ENCODE measurements at places on chromosomes 1 and 21. TPM values are rescaled to one million over a fixed set of nuclear protein-coding genes. Genes with fewer than 3 reads are reported as not detected.

Gene COL24A1
- 3.7 TPM for total RNA-seq

Gene EPRS1
- 88.2 TPM for total RNA-seq

Gene FABP3
- 201 TPM for total RNA-seq

Gene TTC24
- total RNA-seq = not detected

Gene ZBTB8A
- total RNA-seq = 10.4 TPM

Gene RGS4
- 3.7 TPM for total RNA-seq

Gene C1QB
- 18.3 TPM for total RNA-seq

Gene DISP1
- 7.3 TPM for total RNA-seq

Gene FCRL1
- total RNA-seq = under 0.01 TPM

Gene CSMD2
- total RNA-seq = 0.52 TPM

Gene DENND2D
- 3.7 TPM for total RNA-seq

Gene IVL
- total RNA-seq = not detected

Gene ZNF695
- 0.52 TPM for total RNA-seq

Gene STUM
- total RNA-seq = 2.6 TPM

Gene HMGCL
- total RNA-seq = 31.3 TPM

Gene LCE1E
- total RNA-seq = not detected

Gene BNIPL
- total RNA-seq = 0.52 TPM

Gene ABCB10
- total RNA-seq = 11.5 TPM

Gene KCNJ9
- total RNA-seq = not detected

Gene NCDN
- total RNA-seq = 5.7 TPM

Gene SPRR2G
- not detected for total RNA-seq

Gene OPRD1
- total RNA-seq = 0.52 TPM

Gene HES4
- 7.3 TPM for total RNA-seq

Gene PPP2R5A
- 29.2 TPM for total RNA-seq

Gene CFH
- 119 TPM for total RNA-seq

Gene ATP1A4
- under 0.01 TPM for total RNA-seq

Gene ALPL
- total RNA-seq = 1.0 TPM

Gene ALX3
- not detected for total RNA-seq

Gene DENND2C
- total RNA-seq = 7.8 TPM

Gene UROD
- 149 TPM for total RNA-seq

Gene IFI16
- 16.2 TPM for total RNA-seq

Gene TEX35
- not detected for total RNA-seq

Gene KCNK2
- total RNA-seq = 2.6 TPM

Gene SPRR1B
- total RNA-seq = not detected

Gene SYDE2
- total RNA-seq = 5.2 TPM

Gene SLC1A7
- not detected for total RNA-seq

Gene CLSTN1
- 51.1 TPM for total RNA-seq

Gene OR2L13
- total RNA-seq = not detected

Gene GRHL3
- not detected for total RNA-seq

Gene CITED4
- 1.6 TPM for total RNA-seq

Gene KCNH1
- total RNA-seq = 0.52 TPM

Gene S100A10
- total RNA-seq = 43.8 TPM

Gene SLC9C2
- total RNA-seq = under 0.01 TPM

Gene KIAA1614
- total RNA-seq = 13.6 TPM

Gene EDEM3
- 28.2 TPM for total RNA-seq

Gene TNFRSF4
- 0.52 TPM for total RNA-seq

Gene FCGR1A
- total RNA-seq = 5.2 TPM

Gene UTS2
- not detected for total RNA-seq

Gene PCP4L1
- 0.52 TPM for total RNA-seq

Gene IGSF8
- 11.5 TPM for total RNA-seq

Gene GJA9
- total RNA-seq = not detected

Gene CATSPERE
- total RNA-seq = 3.1 TPM

Gene FCRL6
- not detected for total RNA-seq

Gene TEKT2
- 2.1 TPM for total RNA-seq

Gene C8A
- not detected for total RNA-seq
